Right ventricle myocardium inferior (tissue), 1 donor: ENCODE measurements at places on chromosomes 2 and 18.

DNA sequence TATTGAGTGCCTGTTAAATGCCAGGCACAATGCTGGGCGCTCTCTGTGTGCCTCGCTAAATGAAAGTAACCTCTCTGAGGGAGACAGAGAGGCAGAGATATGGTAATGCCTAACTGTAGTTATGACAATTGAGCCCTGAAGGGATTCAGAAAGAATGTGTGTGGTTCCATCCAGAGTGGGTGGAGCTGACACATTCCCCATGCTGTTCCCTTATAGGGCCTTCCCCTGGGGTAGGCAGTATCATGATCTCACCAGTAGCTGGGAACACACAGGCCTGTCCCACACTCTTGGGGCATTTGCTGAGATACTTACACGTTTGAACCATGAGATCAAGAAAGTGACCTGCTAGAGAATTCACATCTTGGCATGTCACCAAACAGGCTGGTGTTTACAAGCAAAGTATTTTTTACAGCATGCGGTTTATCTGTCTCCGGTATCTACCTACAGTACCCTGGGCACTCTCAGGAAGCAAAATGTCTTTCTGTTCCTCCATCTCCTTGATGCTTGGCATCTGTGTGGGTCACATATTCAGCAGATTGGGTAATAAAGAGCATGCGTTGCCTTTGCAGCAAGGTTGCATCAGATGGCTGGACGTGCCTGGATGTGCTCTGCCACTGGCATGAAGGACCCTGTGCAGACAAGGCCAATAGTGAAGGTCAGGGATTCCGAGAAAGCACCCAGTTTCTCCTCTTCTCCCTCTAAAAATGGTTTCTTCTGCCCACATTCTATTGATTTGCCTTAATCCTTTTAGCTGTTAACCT is 9.4 kb downstream of the CTIF start:
- DNase-seq: no peak

- peak; percentile 14 for DNase-seq
Measured at GRCh38 chr2:239695728-239696240, 295.0 kb upstream of the HDAC4 start.

GRCh38 chr2:218569038-218569431 is 396 bp downstream of the CNOT9 start:
- DNase-seq: no peak

- no peak for DNase-seq
Measured at GRCh38 chr2:3189076-3189591, 188.5 kb downstream of the EIPR1 start.

- DNase-seq: no peak
Measured at GRCh38 chr18:35085450-35086380, 44.5 kb downstream of the MAPRE2 start.

DNA sequence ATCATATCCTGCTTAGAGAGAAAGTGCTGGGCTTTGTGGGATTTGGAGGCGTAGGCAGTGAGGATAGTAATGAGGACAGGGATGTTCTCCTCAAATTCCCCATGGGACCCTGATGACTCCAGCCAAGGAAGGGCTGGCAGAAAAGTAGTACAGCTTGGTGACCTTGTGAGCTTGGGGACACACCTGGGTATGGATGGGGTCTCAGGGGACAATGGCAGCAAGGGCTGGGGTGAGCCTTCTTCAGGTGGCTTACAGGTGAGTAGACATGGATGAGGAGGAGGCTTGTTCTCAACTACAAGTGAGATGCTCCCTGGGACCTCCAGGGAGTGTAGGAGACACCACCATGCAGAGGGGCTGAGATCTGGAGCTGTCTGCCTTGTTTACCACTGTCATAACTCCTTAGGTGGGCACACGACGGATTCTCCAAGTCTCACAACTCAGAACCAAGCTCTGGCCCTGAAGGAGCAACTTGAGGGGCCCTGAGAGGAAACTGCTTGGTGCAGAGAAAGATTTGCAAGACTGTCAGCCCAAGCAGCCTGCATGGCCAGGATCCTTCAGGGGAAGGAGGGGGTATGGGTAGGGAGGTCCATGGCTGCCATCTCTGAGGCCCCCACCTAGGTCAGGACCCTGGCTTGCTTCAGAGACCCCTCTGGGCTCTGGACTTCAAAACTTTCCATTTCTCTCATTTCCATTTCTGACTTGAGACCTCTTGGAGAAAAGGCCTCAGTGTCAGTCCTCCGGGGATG is 262.8 kb downstream of the DYSF start:
- no peak for DNase-seq

DNA sequence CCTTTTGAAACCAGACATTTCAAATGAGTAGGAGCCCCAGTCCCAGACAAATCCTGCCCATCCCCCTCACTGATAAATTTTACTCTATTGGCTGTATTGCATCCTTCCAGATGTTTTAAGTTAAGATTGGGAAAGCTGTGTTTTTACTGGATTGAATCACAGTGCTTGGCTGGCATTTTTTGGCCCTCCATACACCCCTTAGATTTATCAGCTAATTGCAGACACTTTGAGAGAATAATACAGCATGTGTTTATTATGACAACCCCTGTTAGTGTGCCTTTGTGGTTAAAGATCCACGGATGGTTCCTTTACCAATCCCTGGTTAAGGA is 74.9 kb downstream of the ANTXR1 start:
- DNase-seq: no peak

- no peak for DNase-seq
Measured at GRCh38 chr2:505941-506340, 171.3 kb downstream of the TMEM18 start.

GRCh38 chr2:62227386-62228075 is 31.6 kb downstream of the B3GNT2 start:
- no peak for DNase-seq

GRCh38 chr2:190486037-190486623 is 48.4 kb downstream of the NEMP2 start:
- no peak for DNase-seq

GRCh38 chr2:221388891-221389290 is 183.2 kb downstream of the EPHA4 start:
- no peak for DNase-seq

DNA sequence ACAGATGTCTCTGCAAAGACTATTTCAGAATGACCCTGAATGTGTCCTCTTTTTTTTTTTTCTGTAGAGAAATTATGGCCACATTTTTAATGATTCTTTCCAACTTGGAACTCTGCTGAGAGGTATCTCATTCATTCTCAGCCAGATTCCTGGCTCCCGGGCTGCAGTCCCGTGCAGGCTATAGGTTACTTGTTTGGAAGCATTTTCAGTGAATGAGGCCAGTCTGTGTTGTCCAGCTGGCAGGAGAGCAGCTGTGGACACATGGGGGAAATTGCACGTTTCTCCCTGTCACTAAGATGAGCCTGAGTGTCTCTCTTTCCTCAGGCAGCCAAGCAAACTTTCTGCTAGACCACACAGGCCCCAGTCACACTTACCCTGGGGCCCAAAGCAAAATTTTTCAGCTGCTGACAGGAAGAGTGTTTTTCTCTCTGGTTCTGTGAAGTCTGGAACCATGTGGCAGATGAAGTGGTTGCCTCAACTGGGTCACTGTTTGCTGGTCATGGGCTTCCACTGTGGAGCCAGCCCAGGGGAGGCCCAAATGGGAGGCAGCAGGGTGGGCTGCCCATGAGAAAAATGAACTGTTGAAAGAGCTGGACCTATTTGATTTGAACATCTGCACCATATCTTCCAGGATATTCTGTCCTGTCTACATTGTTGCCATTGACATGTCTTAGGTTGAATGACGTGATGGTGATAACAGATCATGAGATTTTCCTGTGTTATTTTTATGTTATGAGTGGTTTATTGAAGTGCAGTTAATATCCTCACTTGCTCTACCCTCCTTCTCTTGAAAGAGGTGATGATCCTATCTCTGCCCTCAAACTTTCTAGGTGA is 431.2 kb downstream of the LPIN1 start:
- no peak for DNase-seq

DNA sequence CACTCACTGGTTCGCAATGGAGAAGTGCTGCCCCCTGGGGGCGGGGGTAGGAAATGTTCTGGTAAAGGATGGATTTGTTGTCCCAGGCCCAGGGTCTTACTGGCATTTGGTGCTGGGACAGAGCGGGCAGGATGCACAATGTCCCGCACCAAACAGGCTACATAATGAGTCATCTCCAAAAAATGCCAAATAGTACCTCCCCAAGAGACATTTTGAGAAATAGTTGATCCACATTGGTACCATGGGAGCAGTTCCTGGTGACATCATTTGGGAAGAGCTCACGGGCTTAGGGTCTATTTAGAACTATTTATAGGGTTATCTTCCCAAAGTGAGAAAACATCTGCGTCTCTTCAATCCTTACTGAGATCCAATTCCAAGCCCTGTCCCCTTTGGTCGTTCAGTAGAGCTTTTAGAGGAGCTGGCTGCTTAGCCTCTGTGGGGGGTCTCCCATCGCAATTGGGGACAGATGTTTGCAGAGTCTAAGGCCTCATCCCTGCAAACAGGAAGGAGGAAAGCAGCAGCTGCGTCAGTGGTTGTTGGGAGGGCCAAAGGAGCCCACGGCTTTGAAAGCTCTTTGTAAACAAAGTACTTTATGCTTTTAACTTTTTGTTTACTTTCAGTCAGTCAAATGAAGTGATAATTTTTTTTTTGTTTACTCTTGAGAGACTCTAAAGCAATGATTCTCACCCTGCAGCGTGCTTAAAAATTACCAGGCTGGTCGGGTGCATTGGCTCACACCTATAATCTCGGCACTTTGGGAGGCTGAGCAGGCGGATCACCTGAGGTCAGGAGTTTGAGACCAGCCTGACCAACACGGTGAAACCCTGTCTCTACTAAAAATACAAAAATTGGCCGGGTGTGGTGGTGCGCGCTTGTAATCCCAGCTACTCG is 49.3 kb downstream of the GREB1 start:
- DNase-seq: peak; percentile 57

DNA sequence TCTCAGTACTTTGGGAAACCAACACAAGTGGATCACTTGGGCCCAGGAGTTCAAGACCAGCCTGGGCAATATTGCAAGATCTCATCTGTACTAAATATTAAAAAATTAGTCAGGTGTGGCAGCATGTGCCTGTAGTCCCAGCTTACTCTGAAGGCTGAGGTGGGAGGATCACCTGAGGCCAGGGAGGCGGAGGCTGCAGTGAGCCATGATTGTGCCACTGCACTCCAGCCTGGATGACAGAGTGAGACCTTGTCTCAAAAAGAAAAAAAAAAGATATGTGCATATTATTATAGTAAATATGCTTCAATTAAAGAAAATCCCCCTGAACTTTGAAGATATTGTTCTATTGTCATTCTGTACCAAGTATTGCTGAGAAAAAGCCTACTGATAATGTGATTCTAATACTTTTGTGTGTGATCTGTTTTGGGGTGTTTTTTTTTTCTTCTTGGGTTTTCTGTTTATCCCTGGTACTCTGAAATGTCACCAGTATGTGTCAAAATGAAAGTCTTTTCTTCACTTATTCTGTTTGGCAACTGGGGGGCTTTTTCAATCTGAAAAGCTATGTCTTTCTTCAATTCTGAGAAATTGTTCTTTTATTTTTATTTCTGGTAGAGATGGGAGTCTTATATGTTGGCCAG is 13.2 kb downstream of the NEURL3 start:
- no peak for DNase-seq

DNA sequence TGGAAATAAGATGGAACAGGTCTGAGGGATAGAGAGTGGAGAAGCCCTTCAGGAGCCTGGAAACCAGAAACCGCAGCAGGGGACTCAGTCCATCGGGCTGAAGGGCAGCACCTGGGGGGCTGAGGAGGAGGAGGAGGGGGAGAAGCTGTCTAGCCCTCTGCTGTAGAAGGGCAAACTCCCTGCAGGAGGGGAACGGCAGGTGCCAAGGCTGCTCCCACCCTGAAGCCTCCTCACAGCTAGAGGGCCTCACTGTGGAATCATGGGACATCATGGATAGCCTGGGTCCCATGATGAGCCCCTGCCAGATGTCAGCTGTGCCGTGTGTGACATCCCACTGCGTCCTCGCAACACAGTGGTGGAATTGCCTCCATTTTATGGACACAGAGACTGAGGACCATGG is 435 bp downstream of the MYO7B start:
- no peak for DNase-seq

GRCh38 chr2:49154140-49154539 is at the start of gene FSHR:
Gene FSHR, minus strand, starts transcription at chr2:49154515. Its CDS starts 98 bp downstream, at chr2:49154417.
- no peak for DNase-seq

DNA sequence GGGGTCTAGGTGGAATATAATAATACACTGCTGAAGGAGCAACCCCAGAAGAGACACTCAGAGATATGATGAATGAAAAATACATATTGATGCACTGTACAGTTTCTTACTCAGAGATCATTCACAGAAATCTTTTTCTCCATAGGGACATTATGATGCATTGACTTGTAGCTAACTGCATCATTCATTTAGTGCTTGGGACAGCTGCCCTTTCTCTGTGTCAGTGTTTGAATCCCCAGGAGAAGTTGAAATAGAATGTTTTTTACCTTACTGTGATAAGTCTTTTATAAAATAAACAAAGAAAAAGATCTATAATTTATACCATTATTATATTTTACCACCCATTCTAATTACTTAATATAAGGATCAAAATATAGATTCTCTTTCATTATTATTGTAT is 91.7 kb upstream of the DSEL start:
- no peak for DNase-seq

DNA sequence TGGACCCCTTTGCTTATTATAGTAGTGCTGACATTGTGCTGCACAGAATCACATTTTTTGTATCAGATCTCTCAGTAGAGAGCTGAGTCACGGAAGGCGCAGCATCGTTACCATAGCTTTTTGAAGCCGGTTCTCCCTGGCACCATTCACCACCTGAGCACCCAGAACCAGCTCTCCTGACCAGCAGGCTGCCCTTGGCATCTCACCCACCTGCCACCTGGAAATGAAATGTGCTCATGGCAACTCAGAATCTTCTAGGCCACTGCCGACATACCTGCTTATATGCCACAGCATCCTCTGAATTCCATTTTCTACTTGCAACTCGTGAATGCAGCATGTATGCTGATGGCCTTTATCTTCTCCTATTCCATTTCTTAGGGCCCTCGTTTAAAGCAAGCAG is 62.7 kb downstream of the COA5 start:
- DNase-seq: no peak

- peak; percentile 33 for DNase-seq
Measured at GRCh38 chr2:241489733-241490680, 18.4 kb downstream of the STK25 start.

GRCh38 chr18:5603153-5603552 is 59.4 kb upstream of the EPB41L3 start:
- DNase-seq: no peak

DNA sequence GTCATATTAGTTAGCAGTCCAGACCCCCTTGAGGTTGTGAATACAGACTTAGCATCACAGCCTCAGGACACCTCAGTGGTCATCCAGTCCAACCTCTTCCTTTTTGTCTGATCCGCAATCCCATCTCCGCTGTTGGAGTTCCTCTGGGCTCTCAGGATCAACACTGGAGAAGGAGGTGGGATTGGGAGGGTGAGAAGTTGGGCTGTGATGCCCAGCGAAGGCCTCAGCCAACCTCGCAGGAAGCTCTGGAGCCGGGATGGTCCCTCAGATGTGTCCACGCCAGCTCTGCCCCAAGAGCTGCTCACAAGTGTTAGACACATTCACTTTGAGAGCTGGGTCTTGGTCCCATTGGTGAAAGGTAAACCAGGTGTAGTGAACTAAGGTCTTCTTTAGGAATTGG is 74.9 kb upstream of the AFF3 start:
- DNase-seq: no peak

- DNase-seq: no peak
Measured at GRCh38 chr2:1518867-1519530, 105.7 kb downstream of the TPO start.
